ENCODE measurements at places on chromosomes 7 and 10. TPM values are rescaled to one million over a fixed set of nuclear protein-coding genes. Genes with fewer than 3 reads are reported as not detected.

The PNPLA8 gene
- 27.0 TPM for total RNA-seq

The GRM8 gene
- total RNA-seq, result 0.22 TPM

DNA sequence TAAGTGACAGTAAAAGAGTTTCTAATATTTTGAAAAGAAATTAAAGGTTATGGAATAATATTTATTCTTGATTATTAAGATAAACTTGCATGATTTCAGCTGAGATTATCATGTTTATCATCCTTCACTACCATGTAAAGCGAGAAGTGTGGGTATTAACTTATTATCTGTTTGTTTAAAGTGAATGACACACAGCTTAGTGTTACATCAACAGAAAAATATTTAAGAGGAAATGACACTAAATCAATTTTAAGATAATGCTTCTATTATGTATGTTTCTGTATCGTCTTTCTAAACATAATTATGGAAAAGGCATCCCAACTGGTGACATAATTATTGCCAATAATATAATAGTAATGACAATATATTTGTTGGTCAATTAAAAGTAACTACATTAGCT lies 213.1 kb downstream of the PCDH15 start:
- DNase-seq, result no peak

DNA sequence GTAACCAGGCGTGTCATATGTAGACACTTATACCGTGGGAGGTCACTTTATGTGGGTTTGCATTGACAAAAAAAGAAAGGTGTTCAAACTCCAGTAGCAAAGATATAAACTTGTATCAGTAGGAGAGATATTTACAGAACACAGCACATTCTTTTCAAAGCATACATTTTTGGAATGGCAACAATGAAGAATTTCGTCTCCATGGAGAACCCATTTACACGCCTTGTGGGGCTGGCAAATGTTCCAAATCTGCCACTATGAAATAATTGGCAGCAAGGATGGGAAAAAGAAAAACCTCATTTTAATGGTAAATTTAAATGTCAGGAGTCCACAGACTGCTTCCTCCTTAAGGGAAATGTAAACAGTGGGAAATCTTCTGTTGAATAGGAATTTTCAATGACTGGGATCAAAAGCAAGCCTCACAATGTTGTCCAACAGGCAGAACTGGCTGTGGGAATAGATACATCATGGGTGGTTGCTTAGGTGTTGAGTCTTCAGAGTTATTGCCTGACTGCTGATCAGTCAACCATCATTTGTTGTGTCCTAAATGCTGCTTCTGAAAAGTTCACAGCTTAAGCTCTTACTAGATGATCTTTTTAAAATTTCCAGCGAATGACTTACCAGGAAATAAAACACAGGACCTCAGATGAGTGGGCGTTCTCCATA lies 256.6 kb upstream of the SEMA3C start:
- peak; percentile 69 for DNase-seq

DNA sequence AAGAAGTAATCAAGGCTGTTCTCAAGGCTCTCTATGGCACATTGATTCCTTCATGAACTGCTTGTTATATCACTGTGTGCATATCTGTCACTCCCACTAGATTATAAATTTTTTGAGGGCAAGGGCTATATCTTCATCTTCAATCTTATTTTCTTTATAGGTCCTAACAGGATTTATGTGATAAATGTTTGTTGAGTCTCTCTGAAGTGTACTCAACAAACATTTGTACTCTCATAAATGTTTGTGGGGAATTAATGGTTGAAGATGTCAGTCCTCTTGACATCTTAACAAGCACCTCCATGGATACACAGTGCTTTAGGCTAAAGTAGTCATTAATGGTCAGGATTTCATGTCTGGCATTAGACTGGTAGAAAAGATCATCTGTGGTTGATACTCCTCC lies 143.2 kb downstream of the RNLS start:
- no peak for DNase-seq

- no peak for DNase-seq
Observed at GRCh38 chr7:25823571-25823970, 328.4 kb upstream of the NFE2L3 start.

GRCh38 chr7:135508883-135509588 lies 866 bp downstream of the CNOT4 start:
- DNase-seq, result peak; percentile 51

DNA sequence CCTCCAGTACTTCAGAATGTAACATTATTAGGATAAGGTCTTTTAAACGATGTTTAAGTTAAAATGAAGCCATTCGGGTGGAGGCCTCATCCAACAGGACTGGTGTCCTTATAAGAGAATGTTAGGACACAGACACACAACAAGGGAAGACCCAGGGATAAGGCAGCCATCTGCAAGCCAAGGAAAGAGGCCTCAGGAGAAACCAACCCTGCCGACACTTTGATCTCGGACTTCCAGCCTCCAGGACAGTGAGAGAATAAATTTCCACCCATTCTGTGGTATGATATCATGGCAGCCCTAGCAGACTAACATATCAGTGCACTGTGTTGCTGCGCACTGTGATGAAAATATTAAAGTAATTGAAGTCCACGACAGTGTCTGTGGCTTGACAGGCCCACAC lies 250.8 kb downstream of the COBL start:
- DNase-seq, result no peak
